ENCODE measurements at places on chromosomes 4 and X. TPM values are rescaled to one million over a fixed set of nuclear protein-coding genes. Genes with fewer than 3 reads are reported as not detected.

DNA sequence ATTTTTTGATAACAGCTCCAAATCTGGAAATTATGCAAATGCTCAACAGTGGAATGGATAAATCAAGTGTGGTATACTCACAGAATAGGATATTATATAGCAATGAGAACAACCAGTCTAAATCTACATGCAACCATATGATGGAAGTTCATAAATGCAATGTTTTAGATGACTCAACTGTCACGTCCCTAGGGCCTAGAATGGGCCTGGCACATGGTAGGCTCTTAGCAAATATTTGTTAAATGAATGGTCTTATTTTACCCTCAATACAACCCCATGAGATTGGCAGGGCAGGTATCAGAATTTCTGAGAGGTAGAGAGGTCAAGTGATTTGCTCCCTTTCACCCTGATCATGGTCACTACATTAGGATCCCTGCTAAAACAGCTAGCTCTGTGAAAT lies 14.6 kb upstream of the NKX3-2 start:
- no peak for DNase-seq

- DNase-seq = no peak
Measured at GRCh38 chr4:20698820-20699219, 1.4 kb upstream of the PACRGL start.

The ELMOD2 gene
- 11.5 TPM for total RNA-seq

GRCh38 chr4:17313194-17313593 lies 198.7 kb downstream of the QDPR start:
- DNase-seq = no peak

Measured in foreskin keratinocyte (primary cell).